ENCODE measurements at places on chromosomes 2 and 18.

- no peak for DNase-seq
Observed at GRCh38 chr18:7062236-7062635, 55.4 kb downstream of the LAMA1 start.

- DNase-seq, result no peak
Observed at GRCh38 chr2:152075461-152076050, 23.3 kb downstream of the CACNB4 start.

DNA sequence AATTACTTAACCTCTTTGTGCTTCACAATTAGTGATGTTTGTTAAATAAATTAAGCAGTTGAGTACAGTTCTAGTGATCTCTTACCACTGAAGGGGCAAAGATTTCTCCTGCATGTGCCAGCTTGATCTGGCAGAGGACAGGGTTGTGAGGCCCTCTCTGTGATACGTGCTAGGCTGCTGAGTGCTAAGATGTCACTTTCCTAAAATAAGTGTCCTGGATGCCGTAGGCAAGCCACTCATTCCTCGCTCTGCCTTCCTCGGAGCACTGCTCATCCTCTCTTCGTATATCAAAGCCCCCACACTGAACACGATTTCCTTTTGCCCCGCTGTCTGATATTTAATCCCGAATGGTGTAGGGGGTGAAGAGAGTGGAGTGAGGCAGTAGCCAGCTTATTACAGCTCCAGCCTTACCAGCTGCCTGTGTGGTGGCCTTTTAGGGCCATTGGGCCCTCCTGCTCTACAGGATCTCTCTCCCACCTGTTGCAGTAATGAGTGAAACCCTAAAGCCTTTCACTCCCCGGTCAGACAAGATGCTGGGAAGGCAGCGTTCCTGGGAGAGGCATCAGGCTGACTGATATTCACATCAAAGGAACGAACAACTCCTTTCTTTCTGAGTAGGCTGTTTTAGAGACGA is 40.5 kb downstream of the PTPRM start:
- DNase-seq, result no peak

DNA sequence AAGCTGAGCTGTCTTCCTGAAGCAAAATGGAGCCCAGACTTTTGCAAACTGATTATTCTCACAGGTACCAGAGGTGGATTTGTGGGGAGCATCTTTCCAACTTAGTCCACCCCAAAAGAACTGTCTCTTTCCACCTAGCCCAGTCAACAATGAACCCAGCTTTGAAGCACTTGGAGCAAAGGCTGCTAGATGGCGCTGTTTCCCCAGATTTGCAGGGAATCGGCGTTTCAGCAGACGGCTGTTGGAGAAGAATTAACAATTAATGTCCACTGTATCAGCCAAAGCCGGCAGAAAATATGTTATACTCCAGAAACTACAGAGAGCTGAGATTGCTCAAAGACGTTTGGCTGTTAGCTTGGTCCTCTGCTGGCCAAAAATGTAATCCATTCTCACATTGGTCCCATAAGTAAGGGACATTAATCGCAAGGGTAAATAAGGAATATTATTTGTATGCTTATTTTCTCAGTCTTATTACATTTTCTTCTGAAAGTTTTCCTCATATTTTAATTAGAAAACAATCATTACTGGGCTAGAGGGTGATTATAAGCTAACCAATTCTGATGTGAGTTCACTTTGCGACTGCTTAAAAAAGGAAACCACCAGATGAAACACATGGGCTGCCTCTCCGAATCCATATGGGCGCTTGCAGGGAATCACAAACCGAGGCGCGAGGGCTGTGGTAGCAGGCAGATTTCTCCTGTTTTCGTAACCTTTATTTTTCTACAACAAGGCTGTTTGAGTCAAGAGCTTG is 423.8 kb upstream of the MEX3C start:
- DNase-seq, result no peak

DNA sequence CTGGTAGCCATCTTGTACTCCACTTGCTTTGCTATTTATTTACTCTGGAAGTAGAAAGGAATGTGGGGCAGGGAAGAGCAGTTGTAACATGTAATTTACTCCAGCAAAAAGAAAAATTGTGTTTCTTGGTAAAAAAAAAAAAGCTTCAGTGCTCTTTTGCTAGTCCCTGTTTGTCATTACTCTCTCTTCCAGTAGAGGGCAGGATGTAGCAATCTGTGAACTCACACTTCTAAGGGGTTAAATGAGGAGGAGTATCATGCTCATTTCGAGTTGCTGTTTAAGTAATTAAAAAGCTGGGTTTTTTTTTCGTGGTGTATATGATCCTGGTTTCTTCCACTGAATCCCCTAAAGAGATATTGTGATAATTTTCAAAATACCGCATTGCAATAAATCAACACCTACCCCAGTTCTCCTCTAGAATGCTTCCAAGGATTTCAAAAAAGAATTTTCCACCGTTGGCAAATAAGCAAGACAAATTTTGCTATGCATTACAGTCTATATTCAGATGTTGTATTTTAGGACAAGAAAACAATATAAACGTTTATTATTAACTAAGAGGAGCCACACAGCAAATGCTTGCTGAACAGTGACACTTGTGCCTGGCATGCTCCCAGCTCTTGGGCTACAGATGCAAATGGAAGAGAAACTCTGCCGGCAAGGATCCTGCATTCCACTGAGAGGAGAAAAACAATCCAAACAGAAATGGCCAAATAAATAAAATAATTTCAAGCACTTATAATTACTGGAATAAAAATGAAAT is 261.6 kb downstream of the ASXL3 start:
- no peak for DNase-seq

GRCh38 chr18:79625195-79625923 is 54.2 kb upstream of the CTDP1 start:
- no peak for DNase-seq

GRCh38 chr2:21438949-21439348 is 315.2 kb downstream of the TDRD15 start:
- DNase-seq, result no peak

DNA sequence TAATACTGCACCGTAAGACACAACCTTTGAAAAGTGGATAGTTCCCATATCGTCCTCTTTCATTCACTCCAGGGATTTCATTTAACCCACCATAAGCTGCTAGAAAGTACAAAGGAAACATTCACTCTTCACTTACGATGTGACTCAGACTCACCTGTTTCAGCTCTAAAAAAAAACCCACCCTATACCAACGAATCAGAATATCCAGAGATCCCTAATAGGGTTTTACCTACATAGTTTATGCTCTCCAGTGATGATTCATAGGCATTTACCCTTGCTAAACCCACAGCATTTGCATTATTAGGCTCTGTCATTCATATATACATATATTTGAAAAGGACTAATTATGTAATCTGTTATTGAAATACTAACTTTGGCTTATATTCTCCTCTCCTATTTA is 60.2 kb downstream of the PRPF40A start:
- DNase-seq, result no peak

DNA sequence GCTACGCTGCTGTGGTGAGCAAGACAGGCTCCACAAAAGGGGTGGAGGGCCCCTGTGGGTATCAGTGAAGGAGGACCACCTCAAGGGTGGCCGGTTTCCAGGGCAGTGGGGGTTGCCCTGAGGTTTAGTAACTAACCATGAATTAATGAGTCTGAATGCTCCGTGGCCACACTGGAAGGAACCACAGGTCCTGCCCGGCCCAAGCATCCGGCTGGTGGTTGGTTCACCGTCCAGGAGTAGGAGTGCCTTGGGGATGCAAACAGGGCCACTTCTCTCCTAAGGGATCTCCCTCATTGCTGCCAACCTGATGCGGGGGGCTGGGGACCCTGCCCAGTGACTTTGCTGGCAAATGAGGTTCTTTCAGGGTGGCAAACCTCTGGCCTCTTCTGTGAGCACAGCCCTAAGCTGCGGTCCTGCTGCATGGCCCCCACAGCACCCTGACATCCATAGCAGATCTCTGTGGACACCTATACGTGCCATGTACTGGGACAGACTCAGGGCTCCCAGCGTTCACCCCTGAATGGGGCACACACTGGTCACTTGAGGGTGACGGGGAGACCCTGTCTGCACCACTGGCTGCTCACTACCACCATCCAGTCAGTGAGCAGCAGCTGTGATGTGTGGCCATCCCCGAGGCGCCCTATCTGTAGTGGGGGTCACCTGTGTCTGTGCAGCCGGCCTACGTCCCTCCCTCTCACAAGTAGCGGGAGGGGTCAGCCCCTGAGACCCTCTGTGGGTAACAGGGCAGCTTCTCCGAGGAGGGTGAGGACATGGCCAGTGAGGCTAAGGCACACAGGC is 41.6 kb downstream of the HS6ST1 start:
- DNase-seq, result no peak

DNA sequence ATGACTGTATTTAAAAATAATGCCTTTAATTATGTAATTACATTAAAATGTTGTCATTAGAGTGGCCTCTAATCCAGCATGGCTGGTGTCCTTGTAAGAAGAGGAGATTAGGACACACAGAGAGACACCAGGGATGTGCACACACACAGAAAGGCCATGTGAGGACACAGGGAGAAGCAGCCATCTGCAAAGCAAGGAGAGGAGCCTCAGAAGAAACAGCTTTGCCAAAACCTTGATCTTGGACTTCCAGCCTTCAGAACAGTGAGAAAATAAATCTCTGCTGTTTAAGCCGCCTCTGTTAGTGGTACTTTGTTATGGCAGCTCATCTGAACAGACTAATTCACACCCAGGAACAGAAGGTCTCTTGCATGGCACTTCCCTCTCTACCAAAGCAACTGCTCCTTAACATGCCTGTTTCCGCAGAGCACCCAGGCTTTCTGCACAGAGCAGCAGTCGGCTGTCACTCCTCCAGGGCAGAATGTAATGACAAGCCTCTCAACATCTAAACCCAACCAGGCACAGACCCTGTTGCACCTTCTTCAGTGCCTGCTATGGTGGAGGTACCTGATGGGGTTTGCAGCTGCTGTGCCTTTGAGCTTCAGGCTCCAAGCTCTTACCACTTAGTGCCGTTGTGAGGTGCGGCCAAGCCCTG is 377.7 kb downstream of the TDRD15 start:
- DNase-seq, result no peak

GRCh38 chr2:224927646-224928173 is 114.6 kb downstream of the DOCK10 start:
- DNase-seq, result peak; percentile 36

DNA sequence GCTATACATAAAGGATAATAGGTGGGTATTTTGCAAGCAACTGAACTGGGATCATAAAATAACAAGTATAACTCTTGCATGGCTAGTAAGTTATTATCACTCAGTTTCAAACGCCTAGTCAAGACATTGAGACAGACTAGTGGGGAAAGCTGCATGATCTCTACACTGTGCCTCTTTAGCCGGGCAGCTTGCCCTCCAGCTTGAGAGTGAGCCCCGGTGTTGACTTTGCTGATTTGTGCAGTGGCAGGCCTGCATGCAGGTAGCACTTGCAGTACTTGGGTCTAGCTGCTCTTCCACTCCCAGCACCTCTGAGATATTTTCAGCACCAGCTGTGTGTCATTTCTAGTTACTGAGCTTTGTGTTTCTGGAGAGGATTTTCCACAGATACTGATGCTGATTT is 118.8 kb upstream of the DAPL1 start:
- no peak for DNase-seq

- DNase-seq, result no peak
Observed at GRCh38 chr18:44927127-44927849, 246.6 kb downstream of the SETBP1 start.

GRCh38 chr2:161004379-161004778 is 155.8 kb upstream of the TANK start:
- no peak for DNase-seq

DNA sequence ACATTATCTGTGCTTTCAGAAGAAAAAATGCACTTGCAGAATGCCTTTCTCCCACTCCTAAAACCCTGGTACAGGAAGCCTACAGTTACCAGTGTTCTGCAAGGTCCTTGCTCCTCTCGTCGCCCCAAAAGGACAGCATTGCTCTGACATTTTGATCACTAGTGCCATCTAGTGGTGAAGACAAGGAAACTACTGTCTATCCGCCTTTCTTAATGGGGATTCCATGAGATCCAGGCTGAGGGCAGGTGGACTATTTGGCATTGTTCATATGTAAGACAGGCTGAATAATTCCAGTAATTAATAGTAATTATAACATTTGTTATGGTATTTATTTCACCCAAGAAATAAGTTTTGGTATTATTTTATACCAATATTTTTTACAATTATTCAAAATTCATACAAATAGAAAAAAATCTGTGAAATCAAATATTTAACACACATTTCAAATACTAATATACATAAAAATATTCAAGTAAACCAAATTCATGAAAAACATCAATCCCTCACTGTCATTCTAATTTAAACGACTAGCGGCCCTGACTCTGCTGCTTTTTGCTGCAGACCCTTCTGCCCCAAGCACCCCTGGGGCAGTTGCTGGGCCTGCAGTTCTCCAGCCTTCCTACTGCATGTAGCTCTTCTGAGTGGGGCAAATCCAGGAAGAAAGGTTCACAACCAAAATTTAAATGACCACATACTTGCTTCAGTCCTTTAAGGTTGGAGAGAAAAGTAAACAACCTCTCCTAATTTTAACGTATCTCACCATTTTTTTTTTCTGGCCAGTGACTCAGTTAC is 19.0 kb downstream of the TPGS2 start:
- DNase-seq, result peak; percentile 4

DNA sequence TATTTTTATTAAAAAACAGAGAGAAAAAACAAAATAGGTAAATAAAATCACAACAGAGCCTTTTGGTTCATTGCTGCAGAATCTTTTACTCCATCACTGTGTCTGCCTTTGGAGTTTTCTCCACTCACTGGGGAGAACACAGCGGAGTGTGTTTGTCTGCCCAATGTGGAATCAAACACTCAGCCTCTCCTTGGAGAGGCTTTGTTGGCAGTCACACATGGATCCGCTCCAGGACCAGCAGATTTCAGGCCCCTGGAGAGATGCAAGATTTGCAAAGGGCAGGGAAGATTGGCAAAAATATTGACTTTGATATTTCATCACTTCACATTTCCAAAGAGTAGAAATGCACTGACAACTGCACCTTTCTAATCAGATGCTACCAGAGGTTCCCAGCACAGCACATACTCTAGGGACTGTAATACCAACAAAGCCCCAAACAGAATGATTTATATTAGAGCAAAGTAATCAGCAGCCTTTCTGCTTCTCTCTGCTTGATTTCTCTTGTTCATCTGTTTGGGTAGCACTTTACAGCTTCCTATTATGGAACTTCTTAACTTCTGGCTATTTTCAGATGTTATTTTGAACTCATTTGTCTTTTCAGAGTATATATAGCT is 1898.8 kb upstream of the PIK3C3 start:
- DNase-seq, result no peak

DNA sequence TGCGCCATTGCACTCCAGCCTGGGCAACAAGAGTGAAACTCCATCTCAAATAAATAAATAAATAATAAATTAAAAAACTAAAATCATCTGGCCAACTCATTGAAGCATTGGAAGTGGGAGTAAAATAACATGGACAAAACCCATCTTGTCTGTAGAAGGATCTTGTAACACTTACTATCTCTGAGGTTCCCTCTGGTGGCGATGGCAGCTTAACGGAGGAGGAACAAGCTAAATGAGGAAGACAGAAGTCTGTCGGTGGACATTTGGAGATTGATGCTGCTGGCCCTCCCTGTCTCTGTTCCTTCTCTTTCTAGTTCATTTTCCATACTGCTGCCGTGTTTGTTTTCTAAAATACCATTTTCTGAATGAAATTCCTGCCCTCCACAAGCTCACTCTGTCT is 43.4 kb downstream of the ZCCHC2 start:
- no peak for DNase-seq

GRCh38 chr2:85796341-85797262 is 42.8 kb downstream of the ATOH8 start:
- DNase-seq, result no peak

- DNase-seq, result no peak
Observed at GRCh38 chr2:141610564-141611175, 520.1 kb downstream of the LRP1B start.
